Psoas muscle (tissue), 8 donors: ENCODE measurements at places on chromosomes 2 and 18.
A peak's percentile ranks its signal among the peaks of the same experiment; 100 is the strongest.

DNA sequence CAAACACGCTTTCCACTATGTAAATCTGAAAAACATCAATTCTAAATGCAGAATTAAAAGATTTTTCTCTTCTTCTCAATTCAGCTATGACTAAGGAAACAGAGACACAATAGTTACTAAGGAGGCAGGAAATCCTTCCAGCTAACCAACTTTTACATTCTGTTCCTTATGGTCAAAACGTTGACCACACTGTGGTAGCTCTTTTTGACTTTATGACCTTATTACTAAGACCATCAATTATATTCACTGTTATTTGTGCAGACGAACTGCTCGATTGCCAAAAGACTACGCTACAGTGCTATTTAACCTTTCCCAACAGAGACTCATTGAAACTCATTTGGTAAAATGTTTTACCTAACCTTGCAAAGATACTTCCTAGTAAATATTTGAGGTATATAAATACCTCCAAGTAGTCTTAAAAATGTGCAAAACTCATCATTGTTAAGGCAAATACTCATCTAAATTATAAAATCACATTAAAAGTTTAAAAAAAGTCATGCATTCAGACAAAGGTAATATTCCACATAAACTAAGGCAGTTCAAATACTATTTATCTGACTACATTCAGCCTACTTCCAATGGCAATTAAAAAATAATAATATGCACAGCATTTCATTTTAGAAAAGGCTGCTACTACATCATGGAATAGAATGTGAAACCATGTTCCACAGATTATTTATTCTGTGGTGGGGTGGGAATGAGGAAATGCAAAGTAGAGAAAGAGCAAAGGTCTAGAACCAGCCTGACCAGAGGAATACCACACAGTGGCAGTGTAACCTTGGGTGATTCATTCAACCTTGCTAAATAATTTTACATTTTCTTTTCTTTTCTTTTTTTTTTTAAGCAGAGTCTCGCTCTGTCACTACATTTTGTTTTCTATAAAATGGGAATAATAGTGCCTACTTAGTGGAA, 139.9 kb downstream of the THADA start:
- DNase-seq: no peak

DNA sequence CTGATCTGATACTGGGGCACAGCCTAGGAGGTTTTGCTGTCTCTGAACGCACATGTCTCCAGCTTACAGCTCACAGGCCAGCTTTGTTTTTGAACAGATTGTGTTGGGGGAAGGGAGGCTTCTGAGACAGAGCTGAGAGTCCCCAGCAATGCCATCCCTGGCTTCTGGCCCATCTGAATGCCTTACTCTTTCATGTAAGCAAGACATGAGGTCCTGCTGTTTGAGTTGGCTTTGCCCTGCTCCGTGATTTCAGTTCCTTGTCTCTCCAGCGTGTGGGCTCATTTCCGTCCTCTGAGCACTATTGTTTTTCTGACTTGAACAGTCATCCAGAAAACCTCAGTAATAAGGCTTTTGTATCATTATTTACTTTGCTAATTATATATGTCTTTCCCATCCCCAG, 194.9 kb upstream of the TNP1 start:
- no peak for DNase-seq

DNA sequence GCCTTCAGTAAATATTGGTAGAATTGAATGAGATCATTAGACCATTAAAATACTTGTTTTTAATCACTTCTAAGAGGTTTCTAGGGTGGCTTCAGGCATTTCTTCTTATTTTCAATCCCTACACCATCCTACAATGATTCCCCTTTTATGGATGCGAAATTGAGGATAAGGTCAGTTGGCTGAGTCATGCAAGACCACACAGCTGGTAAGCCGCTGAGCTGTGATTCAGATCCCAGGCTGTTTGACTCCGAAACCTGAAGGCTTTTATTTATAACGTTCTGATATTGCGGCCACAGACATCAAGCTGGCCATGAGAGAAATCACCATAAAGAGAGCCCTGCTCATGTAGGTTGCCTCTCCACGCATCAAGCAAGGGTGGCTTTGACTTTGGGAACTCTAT, 133.4 kb downstream of the VAPA start:
- DNase-seq: no peak

- DNase-seq: no peak
These were observed 63.8 kb upstream of the DARS1 start for GRCh38 chr2:136049011-136049742.

DNA sequence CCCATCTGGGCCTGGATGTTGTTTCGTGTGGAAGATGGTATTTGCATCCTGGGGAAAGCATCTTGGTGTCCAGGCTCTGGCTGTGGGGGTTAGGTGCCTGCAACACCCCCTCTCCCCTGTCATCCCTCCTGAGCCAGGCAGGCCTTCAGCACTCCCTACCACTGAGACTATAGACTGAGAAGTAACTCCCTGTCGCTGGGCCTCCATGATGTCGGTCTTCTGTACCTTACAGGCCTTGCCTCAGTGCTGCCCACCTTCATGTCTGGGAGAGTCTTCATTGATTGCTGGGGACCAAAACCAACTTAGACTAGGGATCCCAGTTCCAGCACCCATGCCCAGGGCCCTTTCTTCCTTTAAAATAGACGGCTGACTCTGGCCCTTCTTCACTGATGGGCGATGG, 33.1 kb upstream of the DNMT3A start:
- DNase-seq: no peak

GRCh38 chr2:44075541-44075940, 79.8 kb upstream of the LRPPRC start:
- peak; percentile 87 for DNase-seq

DNA sequence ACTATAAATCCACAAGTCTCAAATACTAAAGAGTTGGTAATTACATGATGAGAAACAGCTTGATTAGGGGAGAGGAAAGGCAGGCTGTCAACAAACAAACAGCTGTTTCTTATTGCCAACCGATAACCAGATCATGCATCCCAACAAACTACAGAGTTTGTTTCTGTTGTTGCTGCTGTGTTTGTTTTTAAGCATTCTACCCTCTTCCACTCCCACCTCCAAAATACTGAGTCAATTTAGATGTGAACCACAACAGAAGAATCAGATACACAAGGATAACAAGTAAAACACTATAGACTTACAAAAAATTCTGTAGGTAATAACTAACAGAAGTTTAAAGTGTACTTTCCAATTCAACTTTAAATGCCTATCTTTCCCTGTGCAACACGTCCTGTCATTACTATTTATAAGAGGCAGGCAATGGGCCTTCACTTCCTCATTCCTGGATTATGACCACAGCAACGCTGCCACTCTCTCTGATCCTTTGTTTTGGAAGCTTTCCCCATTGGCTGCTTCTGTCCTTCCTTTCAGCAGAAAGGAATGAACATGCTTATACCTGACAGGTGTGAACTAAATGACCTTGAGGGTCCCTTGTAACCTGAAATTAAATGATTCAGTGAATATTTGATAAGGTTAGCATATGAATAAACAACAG, 152.0 kb downstream of the SRBD1 start:
- no peak for DNase-seq

DNA sequence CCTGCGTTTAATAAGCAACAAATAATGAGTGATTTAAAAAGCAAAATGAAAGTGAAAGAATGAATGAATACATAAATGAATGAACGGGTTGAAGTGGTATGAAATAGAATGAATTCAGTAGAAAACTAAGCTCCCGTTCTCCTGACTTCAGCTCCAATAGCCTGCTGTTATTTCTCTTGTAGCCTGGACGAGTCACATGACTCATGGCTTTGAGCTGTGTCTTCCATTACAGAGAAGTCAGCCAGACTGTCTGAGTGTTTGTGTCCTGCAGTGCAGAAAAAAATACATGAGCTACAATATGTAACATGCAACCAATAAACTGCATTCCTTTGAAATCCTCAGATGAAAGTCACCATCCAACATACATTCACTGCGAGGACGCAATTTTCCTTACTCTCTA, 21.2 kb downstream of the SCG2 start:
- DNase-seq: no peak

DNA sequence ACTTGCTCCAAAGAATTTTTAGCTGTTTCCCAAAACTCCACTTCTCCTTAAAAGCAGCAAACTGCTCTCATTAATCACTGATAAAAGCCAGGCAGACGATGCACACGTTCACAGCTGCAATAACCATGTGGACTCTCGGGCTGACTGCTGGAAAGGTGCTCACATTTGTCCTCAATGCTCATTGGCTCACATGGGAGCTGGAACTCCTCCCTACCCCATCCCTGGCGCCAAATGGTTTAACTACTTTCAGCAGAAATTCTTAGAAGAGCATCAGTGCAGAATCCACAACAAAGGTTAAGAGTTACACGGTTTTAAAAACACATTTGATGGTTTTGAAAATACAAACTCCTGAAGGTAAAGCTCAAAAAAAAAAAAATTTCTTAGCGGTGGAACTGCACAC, 117.1 kb downstream of the NOL10 start:
- DNase-seq: no peak

GRCh38 chr2:205868773-205869333, 186.6 kb downstream of the NRP2 start:
- DNase-seq: no peak

DNA sequence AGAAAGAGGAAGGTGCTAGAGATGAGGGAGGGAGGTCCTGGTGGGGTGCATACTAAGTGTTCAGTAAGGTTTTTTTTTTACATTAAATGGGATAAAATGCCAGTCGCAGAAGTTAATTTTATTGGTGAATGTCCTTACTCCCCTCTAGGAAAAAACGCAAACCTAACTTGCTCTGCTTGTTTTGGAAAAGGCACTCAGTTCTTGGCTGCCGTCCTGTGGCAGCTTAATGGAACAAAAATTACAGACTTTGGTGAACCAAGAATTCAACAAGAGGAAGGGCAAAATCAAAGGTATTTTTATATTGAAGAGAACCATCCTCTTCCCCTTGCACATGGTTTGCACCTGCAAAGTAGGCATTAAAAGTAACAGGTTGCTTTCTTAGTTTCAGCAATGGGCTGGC, 12.7 kb upstream of the IL18R1 start:
- DNase-seq: no peak

- DNase-seq: no peak
These were observed 958.5 kb downstream of the CNTNAP5 start for GRCh38 chr2:124983595-124983994.

DNA sequence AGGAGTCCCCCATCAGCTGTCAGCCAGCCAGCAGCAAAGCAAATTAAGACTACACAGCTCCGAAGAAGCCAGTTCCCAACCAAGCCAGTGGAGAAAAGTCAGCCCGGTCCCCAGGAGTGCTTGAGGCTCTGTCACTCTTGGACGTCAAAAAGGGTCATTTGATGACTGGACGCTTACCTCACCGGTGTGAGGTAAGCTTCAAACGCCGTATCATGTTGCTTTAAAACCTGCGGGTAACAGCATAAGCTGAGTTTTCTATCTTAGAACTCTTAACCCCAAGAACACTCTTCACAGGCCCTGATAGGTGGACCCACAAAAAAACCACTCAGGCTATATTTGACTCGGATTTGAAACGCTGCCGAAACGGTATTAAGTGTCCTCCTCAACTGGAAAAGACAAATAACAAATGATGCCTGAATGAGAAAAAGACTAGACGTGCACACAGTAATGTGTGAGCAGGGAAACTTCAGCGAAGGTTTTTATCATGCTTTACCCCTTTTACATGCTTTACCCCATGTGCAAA, 682 bp upstream of the LNPK start:
- DNase-seq: peak; percentile 24

GRCh38 chr2:74856004-74856578, 22.2 kb downstream of the HK2 start:
- no peak for DNase-seq

DNA sequence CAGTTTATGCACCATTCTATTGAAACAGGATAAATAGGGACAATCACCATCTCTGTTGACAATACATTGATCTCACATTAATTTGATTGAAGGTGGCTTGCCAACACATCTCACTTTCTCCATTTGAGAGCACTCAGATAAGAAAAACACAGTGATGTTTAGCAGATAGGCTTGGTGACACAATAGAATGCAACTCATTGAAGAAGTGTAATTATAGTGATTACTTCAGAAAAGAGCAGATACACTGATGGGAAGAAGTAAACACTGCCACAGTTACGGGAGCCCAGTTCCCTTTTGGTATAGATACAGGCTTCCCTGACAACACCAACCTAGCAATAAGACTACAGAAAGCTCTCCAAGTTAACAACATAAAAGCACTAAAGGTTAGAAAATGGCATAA, 89.1 kb downstream of the FIGN start:
- no peak for DNase-seq

DNA sequence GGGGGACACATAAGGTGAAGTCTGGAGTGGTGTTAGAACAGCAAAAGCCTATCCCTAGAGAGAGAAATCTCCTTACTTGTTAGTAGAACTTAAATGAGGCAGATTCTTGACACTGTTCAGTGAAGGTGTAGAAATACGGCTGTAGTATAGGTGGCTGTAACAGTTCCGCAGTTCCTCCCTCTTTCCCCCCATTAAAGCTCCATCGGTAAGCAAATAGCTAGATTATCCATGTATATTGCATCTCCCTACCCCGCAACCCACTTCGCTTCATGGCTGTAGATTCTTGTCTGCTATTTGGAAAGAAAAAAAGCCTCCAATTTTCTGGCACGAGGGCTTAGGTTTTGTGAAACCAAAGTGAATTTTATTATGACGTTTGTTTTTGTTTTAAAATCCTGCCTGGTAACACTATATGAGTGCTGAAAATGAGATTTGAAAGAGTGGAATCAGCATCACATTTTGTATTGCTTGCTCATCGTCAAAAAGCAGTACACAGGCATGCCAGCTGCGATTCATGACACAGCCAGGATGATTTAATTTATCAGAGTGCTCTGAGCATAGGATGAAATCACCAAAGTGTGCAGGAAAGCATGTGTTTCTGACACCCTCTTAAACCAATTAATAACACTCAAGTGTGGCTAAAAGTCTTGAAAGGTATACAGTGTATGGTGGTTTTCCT, 1.4 kb downstream of the FAM171B start:
- no peak for DNase-seq

DNA sequence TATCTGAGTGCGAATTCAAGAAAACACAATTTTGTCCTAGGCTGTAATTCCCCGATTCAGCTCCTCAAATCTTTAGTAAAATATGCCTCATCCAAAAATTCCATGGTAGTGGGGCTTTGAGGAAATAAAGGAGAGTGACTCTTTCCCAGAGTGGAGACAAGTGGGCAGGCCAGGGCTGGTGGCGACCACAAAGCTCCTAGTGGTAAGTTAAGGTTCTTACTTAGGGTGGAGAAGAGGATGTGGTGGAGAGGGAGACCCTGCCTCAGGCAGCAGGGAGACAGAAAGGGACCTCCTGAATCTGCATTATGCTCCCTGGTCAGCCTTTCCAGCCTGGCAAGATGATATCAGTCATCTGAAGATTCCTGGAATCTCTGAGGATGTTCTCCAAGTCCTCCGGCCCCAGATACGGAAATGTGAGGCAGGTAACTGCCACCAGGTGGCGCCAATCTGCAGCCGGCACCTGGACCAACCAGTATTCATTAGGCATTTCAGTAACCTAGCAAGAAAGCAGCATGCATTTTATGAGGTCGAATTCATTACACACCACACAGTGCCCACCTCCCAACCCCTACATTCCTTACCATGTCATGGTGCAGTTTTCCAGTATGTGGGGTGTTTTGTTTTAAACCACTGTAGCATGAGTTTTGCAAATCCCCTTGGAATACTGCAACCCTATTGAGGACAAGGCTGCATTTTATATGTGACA, 106.4 kb downstream of the POLE4 start:
- DNase-seq: peak; percentile 67

GRCh38 chr2:36427790-36428243, 72.2 kb downstream of the CRIM1 start:
- DNase-seq: peak; percentile 26

- no peak for DNase-seq
These were observed 677.4 kb upstream of the RAB6C start for GRCh38 chr2:129302106-129302505.

- no peak for DNase-seq
These were observed 90.8 kb upstream of the MGAT4A start for GRCh38 chr2:98821629-98822135.
